SK-N-SH (cell line): ENCODE measurements at places on chromosomes 6 and 20.

GRCh38 chr6:116971959-116972358, 94.9 kb downstream of the RFX6 start:
- peak; percentile 15 for DNase-seq

- DNase-seq, result no peak
These were observed 48.9 kb downstream of the EDN3 start for GRCh38 chr20:59349277-59349676.

- peak; percentile 29 for DNase-seq
These were observed 24.6 kb downstream of the ATG5 start for GRCh38 chr6:106300944-106301343.

DNA sequence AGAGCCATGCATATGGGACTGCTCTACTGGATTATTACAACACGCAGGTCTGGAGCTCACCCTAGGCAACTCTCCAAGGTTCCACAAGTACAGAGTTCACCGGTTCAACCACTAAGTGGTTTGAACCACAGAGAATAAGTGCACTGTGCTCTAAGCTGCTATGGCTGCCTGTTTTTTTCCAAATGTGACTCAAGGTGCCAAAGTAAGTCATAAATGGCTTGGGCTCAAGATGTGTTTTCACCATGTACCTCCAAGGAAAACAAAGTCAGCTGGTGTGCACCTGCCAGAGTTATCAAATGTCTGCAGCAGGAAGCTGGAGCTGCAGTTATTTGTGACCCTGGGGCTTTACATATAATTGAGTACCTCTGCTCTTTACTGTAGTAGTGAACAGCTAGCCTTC, 76.7 kb downstream of the PREP start:
- no peak for DNase-seq

DNA sequence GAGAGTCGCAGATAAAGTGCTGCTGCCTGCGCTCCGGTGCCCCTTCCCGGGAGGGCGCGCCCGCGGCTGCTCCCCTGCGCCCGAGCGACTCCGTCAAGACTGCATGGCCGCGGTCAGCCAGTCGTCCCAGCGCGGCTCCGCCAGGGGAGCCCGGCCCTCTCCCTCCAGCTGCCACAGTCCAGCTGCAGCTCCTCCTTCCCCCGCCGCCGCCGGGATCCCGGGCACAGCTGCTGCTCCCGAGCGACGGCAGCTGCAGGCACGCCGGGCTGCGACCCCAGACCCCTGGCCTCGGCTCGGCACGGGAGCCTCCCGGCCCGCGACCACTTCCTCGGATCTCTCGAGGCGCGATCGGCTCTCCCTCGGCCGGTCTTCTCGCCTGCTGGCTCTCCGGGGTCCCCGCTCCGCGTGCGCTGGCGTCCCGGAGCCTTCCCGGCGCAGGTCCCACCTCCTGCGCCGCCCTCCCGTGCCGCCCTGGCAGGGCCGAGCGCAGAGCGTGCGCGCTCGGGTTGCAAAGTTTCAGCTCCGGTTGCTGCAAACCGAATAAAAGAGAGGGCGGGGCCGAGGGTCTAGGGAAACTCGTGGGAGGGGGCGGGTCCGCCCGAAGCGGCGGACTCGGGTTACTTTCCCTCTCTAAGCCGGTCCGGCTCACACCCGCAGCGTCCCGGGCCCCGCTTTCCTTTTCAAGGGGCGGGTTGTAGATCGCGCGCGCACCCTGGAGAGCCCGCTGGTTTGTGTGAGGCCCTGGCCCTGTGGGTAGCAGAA, at the start of gene CNKSR3:
TSS of gene CNKSR3 (minus strand) at position 542 of the 762 bp plus-strand sequence. CDS start 571 bp downstream, outside the sequence.
- peak; percentile 93 for DNase-seq
